ENCODE measurements at places on chromosomes 12 and 14. TPM values are rescaled to one million over a fixed set of nuclear protein-coding genes. Genes with fewer than 3 reads are reported as not detected.

DNA sequence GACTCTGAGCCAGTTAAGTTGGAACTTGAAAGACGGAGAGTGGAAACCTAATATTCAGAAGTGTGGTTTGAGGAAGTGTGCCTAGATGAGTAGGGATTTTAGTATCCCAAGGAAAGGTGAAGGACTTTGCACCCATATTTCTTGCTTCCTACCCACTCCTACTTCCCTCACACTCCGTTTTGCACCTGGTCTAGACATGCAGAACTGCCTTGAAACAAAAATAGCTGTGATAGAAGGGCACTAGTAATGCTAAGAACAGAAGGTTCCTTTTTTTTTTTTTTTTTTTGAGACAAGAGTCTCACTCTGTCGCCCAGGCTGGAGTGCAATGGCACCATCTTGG lies 732 bp upstream of the ARF3 start:
- H3K27ac ChIP-seq, result peak overlapping the region; percentile 86
- no peak for DNase-seq
- no peaks in the 10 kb centered on the region for H3K36me3 ChIP-seq
- H3K4me1 ChIP-seq, result peaks cover 12% of the 10 kb centered on the region

DNA sequence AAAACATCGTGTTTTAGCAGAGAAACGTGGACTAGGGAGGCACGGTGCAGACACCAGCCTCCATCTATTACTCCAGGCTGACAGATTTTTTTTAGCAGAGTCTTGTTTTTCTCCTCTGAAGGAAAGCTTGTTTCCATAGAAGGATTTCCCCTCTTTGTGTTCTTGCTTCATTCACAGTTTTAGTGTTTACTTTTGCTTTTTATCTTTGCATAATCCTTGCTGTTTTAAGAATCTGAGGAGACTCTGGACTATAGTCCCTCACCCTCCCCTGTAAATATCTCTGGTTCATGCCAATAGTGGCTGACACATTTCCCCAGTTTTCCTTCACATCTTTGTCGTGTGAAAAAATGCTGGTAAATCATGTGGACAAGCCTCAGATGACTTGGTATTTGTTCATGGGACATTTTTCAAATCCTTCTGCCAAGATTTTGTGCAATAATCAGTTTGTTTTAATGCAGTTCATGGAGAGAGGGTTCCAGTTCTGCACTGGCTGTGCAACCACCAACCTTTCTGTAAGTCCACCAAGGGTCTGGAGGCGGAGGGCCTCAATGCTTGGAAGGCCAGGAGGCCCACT lies 39.9 kb upstream of the TMCC3 start:
- no peaks in the 10 kb centered on the region for H3K36me3 ChIP-seq
- DNase-seq, result no peak
- H3K4me3 ChIP-seq, result no peak overlapping the region
- no peaks in the 10 kb centered on the region for H3K27me3 ChIP-seq

- no peak for DNase-seq
- no peak overlapping the region for H3K27ac ChIP-seq
- H3K27me3 ChIP-seq, result no peaks in the 10 kb centered on the region
- no peaks in the 10 kb centered on the region for H3K36me3 ChIP-seq
Observed at GRCh38 chr14:49857427-49858003, 4.9 kb upstream of the NEMF start.

DNA sequence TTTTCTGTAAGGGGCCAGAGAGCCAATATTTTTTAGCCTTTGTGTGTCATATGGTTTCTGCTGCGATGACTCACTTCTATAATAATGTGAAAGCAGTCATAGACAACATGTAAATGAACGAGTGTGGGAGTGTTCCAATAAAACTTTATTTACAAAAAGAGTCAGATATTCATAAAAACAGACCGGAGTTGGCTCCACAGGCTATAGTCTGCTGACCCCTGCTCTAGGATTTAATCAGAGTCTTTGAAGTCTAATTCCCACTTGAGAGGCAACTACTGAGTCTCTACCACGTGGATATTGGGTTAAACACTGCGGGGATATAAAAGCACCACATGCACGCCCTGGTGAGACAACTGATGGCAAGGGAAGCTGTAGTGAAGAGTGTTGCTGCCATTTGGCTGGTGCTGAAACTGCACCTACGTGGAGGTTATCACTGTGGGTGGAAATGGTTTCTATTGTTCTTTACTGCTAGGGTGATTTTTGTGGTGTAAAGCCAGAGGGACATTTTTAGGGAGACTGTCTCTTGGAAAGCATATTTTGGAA lies 3.6 kb upstream of the NINJ2 start:
- no peak overlapping the region for H3K27ac ChIP-seq
- DNase-seq, result no peak
- H3K4me3 ChIP-seq, result no peak overlapping the region
- peaks cover 18% of the 10 kb centered on the region for H3K4me1 ChIP-seq
- H3K36me3 ChIP-seq, result no peaks in the 10 kb centered on the region

DNA sequence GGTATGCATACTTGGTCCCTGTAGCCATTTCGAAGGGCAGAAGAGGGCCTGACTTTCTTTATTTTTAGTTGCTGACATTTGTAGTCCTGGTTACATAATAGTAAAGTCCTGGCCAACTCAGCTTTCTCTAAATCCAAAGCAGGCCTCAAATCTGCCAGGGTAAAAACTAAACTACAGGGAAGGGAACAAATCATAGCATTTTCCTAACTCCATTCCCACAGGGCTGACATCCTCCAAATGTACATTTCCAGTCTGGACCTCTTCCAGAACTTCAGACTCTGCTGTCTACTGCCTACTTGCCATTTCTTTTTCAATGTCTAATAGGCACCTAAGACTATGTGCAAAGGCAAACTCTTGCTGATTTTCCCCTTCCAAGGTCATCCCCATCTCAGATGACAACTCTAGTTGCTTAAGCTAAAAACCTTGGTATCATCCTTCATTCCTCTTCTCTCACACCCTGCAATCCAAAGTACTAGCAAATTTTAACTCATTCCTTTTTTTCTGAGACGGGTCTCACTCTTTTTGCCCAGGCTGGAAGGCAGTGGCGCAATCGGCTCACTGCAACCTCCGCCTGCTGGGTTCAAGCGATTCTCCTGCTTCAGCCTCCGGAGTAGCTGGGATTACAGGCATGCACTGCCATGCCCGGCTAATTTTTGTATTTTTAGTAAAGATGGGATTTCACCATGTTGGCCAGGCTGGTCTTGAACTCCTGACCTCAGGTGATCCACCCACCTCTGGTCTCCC lies 2.0 kb downstream of the DDIT3 start:
- no peak overlapping the region for H3K27ac ChIP-seq
- H3K36me3 ChIP-seq, result peaks cover 5% of the 10 kb centered on the region
- DNase-seq, result no peak

DNA sequence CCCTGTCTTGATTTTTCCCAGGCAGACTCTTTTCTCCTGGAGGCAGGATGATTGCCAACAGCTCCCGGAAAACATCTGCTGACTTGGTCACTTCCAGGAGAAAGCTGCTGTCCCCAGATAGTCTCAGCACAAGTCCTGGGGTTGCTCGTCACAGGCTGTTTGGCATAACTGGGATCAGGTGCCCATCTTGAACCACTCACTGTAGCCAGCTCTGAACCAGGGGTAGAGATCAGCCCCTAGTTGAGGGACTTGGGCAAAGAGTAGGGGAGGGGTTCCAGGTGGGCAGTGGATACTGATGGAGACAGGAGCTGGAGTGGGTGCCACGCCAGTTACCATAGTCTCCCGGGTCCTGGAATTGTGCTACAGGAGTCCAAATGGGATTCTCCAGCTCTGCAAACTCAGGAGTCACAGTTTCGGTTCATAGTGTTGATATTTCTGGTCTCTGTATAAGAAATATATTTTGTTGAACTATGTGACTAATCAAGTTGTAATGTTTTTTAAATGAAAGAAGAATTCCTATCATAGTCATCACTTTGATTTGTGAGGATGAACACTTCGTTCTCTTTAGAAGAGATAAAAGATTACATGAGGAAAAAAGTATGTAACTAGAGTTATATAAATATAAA lies 1154.5 kb downstream of the AACS start:
- no peak overlapping the region for H3K4me3 ChIP-seq
- no peak for DNase-seq
- H3K27ac ChIP-seq, result no peak overlapping the region
- no peaks in the 10 kb centered on the region for H3K36me3 ChIP-seq

- H3K27me3 ChIP-seq, result no peaks in the 10 kb centered on the region
- no peaks in the 10 kb centered on the region for H3K36me3 ChIP-seq
- no peak overlapping the region for H3K4me3 ChIP-seq
- no peak for DNase-seq
- H3K27ac ChIP-seq, result no peak overlapping the region
Observed at GRCh38 chr14:85554106-85554505, 24.2 kb downstream of the FLRT2 start.

The SCFD1 gene
- 44.1 TPM for total RNA-seq

The IFI27L1 gene
- 2.7 TPM for total RNA-seq

The HHIPL1 gene
- total RNA-seq, result 2.9 TPM

The PEX5 gene
- total RNA-seq, result 67.2 TPM

The CEP128 gene
- total RNA-seq, result 11.6 TPM

The NGB gene
- not detected for total RNA-seq

The NFATC4 gene
- 132 TPM for total RNA-seq

The DTX1 gene
- 27.5 TPM for total RNA-seq

The LTBR gene
- total RNA-seq, result 168 TPM

The KRT78 gene
- not detected for total RNA-seq
